ENCODE measurements at places on chromosomes 1 and 21.

GRCh38 chr1:5753549-5754421 lies 238.4 kb downstream of the NPHP4 start:
- DNase-seq, result no peak

DNA sequence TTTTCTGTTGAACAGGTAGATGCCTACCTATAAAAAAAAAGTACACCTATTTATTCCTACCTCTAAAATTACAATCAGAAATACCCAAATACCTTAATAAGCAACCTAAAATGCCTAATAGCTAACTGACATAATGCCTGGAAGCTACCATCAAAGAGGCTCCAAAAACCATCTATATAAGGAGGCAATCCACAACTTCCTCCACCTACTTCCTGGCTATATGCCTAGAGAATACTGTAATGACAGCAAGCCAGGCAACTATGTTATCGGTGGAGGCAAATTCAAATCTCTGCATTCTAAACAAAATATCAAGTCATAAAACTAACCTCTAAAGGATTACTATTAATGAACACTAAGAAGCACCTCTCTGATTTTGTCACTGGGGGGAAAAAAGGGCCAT lies 10.1 kb downstream of the ZNF644 start:
- DNase-seq, result no peak

GRCh38 chr21:17050646-17051045 lies 462.2 kb upstream of the CXADR start:
- DNase-seq, result no peak

DNA sequence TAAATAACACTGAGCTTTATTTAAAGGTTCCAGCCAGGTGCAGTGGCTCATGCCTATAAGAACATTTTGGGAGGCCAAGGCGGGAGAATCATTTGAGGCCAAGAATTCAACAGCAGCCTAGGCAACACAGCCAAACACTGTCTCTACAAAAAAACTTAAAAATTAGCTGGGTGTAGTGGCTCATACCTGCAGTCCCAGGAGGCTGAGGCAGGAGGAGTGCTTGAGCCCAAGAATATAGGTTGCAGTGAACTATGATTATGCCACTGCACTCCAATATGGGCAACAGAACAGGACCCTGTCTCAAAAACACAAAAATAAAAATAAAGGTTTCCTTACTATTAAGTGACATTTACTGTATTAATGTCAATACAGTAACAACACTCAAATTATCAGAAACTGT lies 2.1 kb downstream of the TAF12 start:
- DNase-seq, result no peak
